ENCODE measurements at places on chromosomes 2 and 18.

- no peak for DNase-seq
Measured at GRCh38 chr18:51164761-51165281, 32.7 kb downstream of the MEX3C start.

DNA sequence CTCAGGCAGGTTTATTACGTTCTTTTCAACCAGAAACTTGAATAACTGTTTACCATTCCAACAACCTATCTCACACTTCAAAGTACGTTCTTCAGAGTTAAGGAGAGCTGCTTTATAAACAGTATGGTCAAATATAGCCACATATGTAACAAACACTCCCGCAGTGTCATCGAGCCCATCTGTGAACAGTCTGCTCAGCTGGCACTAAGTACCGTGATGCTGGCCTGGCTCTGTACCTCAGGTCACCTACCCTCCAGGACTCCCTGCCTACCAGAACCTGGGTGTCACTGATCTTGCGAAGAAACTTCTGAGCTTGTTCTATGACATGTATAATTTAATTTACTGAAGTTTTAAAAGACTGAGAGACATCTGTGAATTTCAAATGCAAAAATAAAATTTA lies 71.4 kb downstream of the SEPTIN10 start:
- no peak for DNase-seq

DNA sequence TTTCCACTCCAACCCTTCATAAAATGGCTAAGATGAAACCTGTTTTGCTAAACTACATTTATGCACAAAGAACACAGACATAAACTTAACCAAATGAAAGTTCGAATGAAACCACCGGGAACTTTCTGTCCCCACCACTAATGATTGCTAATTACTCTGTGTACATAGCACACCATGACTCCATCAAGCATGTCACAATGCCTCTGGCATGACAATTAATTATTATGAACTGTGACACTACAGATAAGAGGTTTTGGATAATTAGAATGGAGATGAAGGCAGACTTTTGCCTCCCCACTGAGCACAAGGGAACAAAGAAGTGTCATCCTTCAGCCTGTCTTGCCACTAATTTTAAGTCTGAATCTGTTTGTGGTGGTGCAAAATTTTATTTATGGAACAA lies 1.5 kb downstream of the DAPL1 start:
- DNase-seq = no peak

DNA sequence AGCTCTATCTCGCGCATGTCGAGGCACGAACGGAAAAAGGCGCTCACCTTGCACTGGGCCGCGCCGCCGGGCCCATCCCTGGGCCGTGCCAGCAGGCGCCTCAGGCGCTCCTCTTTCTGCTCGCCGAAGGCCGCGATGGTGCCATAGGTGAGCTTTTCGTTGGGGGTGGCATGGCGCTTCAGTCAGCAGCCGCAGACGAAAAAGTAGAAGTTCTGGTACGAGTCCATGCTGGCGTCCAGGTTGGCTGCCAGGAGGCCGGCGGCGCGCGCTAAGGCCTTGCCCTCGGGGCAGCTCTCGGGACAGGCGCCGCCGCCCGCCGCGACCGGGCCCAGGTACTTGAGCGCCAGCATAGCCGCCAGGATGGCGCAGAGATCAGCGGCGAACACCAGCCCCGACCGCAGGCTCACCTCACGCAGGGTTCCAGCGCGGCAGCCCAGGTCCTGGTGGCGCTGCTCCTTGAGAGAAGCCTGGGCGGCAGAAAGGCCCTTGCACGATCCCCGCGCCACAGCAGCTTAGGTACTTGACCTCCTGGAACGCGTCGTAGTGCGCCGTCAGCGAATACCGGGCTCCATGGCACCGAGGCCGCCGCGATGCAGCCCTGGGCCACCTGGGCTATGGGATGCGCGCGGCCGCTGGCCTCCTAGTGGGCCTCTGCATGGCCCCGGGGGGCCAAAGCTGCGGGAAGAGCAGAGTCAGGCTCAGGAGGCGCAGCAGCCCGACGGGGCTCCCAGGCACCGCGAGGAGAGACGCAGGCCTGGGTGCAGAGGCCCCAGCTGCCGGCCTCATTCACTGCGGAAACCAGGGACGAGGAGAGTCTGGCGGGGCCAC lies 12.8 kb downstream of the ALPG start:
- DNase-seq = no peak

- DNase-seq = no peak
Measured at GRCh38 chr2:68671961-68672360, 28.6 kb downstream of the PROKR1 start.

DNA sequence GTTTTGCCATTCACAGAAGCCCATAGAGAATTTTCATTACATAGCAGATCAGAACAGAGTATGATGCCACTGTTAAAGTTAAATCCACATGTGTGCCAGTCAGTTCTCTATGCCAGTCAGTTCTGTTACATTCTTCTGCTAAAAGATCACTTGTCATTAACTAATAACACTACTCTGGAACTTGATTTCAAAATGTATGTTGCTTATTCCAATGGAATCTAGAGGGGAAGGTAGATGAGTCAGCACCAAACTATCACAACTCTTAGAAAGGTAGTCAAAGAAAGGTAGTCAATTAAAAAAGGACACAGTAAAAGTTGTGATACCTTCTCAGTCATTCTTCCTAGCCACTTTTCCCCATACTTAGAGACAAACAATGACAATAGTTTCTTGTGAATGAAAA lies 1214.4 kb downstream of the LRP1B start:
- no peak for DNase-seq

- DNase-seq = no peak
Measured at GRCh38 chr18:9173770-9174233, 37.2 kb downstream of the ANKRD12 start.
